ENCODE measurements at places on chromosomes 1 and 21.
A peak's percentile ranks its signal among the peaks of the same experiment; 100 is the strongest.

GRCh38 chr1:241742084-241742483, 90.0 kb downstream of the WDR64 start:
- DNase-seq: no peak

DNA sequence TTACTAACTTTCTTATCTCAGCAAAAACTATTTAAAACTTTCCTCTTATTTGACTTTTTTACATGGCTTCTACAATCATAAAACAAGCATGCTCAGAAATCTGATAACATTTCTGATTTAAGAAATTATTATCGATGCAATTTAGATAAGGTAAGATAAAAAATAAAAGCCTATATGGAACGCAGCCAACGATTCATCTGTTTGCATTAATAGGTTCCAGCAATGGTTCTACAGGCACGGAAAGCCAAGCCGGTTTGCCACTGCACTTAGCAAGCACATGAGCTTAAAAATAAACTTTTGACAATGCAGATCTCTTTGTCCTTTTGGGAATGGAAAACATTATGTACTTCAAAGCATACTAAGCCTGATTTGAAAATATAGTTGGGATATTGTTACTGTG, 77.5 kb upstream of the KCNK2 start:
- no peak for DNase-seq

GRCh38 chr21:17390569-17390968, 122.3 kb upstream of the CXADR start:
- no peak for DNase-seq

DNA sequence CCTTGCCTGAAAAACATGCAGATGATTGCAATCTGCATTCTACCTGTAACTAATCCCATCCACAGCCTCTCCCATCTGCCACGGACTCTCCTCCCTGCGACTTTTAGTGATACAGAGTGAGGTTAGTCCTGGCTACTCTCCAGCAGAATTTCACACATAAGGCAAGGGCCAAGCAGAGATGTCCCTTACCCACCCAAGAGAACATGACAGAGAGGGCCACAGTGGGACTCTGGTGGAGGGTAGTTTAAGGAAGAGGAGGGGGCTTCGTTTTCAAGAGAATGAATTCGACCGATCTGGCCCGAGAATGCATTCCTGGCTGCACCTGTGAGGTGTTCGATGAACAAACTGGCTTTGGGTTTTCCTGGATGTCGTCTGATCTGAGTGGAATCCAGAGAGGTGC, 87.5 kb upstream of the SIM2 start:
- no peak for DNase-seq

DNA sequence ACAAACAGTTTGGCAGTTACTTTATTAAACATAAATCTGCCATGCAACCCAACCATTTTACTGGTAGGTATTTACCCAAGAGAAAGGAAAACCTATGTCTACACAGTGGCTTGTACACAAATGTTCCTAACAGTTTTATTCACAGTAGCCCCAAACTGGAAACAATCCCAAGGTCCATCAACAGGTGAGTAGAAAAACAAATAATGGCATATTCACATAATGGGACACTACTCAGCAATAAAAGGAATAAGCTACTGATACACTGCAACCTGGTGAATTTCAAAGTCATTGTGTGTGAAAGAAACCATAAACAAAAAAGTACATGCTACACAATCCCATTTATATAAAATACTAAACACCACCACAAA, 12.7 kb downstream of the KYAT3 start:
- no peak for DNase-seq

DNA sequence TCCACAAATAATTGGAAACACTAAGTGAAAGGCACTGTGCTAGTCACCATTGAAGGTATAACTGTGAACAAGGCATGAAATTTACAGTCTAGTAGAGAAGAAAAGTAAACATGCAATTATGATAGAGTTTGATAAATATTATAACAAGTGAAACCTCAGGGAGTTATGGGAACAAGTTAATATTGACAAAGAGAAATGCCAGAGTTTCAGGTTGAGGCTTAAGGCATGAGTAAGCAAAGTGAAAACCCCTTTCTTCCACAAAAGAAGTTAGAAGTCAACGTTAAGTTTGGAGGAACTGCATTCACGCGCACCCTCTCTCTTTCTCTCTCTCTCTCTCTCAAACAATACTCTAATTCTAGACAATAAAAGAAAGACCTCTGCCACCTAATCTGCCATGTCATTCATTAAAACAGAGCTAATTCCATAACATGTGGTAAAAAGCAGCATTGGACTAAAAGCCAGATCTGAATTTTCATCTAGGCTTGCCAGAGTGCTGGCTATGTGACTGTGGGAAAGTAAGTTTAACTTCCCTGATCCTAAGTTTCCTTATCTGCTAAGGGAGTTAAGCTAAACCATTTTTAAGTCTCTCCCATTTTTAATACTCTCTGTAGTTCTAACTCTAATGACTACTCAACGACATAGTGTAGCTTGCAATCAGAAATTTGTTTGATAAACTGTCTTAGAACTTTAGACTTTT, 22.0 kb downstream of the SLC44A5 start:
- DNase-seq: no peak

DNA sequence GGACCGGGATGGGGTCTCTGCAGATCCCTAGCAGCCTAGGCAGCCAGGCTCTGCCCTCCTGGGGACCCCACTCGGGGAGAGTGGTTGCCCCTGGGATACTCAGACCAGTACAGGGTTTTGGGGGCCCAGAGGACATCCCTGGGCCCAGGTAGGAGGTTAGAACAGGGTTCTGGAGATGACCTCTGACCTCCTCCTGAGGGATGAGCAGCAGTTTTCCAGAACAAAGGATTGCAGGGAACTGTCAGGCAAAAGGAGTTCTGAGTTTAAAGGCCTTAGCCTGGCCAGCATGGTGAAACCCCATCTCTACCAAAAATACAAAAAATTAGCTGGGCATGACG, 20.4 kb upstream of the VPS13D start:
- DNase-seq: no peak

DNA sequence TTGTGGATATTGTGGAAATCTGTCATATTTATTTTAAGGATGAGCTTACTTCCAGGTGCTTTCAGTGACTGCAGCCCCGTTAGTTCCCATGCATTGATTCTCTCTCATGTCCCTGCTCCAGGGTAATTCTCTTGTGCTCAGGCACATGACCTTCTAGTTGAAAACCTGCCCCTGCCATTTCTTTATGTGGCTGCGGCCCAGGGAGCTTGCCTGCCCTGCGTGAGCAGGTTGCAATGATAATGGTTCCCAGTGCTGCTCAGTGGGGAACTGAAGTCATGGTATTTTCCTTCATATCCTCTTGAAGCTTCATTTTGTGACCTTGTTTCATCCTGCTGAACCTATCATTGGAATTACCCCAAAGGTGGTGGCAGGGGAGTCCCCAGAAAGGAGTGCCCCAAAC, 229.8 kb downstream of the DISC1 start:
- no peak for DNase-seq

DNA sequence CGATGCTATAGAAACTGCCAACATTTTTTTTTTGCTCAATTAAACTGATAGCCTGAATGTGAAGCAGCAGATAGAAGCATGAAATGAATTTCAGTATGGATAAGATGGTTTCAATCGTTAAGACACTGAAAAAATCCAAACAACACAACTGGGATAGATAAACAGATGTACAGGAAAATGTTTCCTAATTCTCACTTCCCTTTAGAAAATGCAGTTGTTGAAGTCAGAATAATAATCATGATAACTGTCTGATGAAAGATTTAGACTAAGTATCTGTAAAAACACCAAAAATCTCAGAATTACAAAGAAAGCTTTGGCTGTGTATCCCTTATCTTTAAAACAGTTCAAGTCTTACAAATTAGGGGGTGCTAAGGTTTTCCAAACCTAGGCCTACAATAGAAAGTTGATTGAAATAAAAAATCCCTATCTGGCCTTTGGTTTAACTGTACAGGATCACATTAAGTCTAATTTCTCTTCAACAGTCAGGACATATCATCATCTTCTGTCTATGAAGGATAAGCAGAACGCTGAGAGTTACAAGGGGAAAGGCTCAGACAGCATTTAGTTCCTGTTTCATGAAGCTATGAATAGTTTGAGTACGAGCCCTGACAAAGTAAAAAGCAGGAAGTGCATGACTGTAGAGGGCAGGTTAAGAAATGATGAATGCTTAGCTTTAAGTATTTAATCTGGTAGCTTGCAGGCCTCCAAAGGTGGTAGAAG, 203.2 kb downstream of the APP start:
- DNase-seq: peak; percentile 8

- no peak for DNase-seq
Measured at GRCh38 chr1:97378596-97378995, 542.2 kb downstream of the DPYD start.

DNA sequence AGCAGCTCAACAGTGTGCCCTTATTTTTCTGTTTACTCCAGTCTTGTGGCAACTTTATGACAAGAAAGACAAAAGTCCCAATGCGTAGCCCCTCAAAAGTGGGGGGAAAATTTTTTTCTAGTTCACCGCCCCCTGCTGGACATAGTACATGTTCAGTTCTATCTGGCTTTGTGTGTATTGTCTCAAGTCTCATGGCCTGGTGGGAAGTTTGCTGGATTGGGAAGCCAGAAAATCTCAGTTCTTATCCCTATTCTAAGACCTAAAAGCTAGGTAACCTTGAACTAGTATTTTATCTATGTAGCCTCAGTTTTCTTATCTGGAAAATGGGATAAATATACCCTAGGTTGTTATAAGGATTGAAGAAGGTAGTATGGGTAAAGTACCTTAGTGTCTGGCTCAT, 55.8 kb upstream of the LDLRAP1 start:
- DNase-seq: no peak

DNA sequence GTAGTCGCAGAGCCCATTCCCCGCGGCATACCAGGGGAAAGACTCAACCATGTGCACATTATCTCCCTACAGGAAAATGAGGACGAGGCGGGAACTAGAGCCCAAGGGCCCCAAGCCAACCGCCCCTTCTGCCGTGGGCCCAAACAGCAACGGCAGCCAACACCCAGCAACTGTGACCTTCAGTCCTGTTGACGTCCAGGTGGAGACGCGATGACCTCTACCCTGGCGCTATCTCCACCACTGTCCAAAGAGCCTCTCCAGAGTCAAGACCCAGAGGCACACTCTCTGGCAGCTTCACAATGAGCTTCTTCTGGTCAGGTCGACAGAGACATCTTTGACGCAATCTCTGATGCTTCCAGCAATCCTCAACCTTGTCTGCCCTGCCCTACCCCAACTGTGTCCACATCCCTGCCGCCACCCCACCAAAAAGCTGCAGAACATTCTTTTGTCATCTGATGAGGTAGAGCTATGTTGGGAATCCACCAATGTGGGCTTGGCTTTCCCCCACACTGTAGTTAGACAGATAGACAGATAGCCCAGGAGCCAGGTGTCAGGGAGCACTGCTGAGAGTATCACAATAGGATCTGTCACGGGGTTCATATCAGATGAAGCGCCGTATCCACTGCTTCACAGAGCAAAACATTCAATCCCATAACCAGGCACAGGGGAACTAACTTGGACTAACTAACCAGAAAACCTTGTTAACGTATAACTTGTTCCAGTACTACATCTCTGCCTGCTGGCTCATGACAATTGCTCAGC, 37.4 kb upstream of the SRRM1 start:
- DNase-seq: no peak

DNA sequence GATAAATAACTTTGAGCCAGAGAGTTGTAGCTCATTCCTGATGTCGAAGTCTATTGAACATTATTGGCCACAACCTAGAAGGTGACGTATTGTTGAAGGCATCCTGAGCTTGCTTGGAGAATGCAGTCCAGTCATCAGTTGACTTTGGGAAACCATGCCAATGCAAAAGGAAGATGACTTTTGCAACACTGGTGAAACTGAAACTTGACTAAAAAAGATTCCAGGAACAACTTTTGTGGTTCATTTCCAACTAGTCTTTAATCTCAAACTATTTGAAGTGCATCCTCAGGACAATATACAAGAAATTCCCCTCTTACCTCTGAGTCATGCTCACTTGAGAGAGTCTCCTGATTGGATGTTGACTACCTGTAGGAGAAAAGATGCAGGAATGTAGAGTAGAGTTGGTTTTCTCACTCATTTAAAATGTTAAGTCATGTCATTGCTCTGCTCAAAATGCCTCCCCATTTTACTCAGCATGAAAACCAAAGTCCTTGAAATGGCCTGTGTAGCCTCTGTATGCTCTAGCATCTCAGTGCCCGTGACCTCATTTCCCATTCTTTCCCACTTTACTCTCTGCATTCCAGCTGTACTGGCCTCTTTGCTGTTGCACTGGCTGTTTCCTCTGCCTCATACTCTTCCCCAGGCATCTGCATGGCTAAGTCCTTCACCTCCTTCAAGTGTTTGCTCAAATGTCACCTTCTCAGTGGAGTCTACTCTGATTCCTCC, 24.4 kb upstream of the LEPR start:
- DNase-seq: no peak

GRCh38 chr1:160211046-160211790, 6.0 kb downstream of the PEA15 start:
- no peak for DNase-seq

DNA sequence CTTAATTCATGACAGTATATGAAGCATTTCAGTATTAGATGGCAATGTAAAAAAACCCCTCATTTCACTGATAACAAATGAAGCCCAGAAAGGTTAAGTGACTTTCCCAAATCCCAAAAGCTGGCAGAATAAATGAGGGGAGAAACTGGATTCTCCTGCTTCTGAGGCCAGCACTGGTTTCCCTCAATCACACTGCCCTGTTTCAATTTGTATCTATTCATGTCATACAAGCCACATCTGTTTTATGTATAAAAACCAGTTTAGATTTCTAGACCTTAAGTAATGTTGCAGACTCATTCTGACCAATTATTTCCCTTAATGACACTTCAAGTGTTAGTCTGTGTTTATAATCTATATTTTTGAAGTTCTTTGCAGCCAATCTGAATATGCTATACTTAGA, 16.8 kb downstream of the PLPPR4 start:
- DNase-seq: no peak

DNA sequence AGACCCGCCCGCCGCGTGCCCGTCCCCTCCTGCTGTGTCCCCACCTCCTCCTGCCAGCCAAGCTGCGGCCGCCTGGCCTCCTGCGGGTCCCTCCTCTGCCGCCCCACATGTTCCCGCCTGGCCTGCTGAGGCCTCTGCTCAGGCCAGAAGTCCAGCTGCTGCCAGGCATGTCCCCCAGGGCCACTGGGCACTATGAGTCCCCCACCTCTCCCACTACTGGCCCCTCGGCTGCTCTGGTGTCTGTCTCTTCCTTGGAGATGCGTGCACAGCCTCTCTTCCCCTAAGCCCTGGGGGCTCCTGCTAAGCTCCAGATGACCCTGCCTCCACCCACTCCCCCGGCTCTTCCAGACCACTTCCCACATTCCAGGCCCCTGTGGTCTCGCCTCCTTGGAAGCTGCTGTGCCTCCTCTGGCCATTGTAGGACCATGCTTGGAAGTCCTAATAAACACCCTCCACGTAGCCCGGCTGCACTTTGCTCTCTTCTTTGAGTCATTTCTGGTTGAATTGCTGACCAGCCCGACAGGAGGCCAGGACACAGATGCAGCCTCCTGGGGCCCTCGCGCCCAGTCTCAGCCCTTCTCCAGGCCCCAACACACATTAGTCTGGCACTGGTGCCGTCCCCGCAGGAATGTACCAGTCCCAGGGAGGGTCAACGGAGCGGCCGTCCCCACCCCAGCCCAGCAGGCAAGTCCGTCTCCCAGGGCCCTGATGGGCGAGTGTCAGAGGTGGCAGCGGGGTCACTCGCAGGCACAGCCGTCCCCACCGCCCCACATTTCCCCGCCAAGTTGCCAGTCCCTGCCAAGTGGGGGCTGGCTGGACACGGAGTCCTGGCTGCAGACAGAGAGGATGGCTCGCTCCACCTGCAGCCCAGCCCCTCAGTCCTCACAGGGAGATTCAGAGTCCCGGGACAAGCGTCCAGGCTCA, 1.1 kb downstream of the KRTAP10-12 start:
- no peak for DNase-seq

GRCh38 chr1:222975472-222976122, 160.8 kb downstream of the DISP1 start:
- DNase-seq: no peak
